ENCODE measurements at places on chromosomes 13 and 19.

DNA sequence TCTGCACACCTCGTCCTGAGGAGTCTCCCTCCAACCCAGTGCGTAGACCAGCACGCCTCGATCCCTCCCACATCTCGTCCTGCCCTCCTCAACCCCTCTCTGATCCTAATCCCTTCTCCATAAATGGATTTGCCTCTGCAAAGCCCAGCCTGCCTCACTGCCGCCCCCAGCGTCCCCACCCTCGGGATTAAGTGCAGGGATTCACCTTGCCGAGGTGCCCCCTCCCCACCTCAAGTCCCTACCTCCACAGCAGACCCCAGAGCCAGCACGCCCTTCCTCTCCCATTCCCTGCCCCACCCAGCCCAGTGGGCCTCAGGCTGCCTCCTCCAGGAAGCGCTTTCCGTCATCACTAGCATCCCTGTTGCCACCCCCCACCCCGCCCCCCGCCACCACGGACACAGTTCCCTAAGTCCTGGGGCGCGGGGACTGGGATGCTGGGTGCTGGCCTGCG lies 4.0 kb downstream of the KLF16 start:
- DNase-seq: no peak

GRCh38 chr19:49447485-49448431 lies 3.9 kb downstream of the PIH1D1 start:
- peak; percentile 74 for DNase-seq

GRCh38 chr13:39144941-39145533 lies 106.8 kb downstream of the NHLRC3 start:
- no peak for DNase-seq

DNA sequence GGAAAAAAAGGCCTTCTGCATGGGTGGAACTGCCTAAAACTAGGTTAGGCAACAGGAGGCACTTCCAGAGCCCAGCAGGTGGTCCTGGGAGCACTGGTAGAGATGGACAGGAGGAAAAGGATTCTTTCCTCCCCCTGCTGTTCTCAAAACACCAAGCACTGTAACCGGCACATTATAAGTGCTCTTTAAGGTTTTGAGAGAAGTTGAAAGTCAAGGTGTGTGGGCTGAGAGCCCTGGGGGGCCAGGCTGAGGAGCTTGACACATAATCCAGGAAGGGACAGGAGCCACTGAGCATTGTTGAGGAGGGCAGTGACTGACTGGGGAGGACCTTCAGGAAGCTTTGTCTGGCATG lies 32.3 kb downstream of the SPATA13 start:
- DNase-seq: no peak

DNA sequence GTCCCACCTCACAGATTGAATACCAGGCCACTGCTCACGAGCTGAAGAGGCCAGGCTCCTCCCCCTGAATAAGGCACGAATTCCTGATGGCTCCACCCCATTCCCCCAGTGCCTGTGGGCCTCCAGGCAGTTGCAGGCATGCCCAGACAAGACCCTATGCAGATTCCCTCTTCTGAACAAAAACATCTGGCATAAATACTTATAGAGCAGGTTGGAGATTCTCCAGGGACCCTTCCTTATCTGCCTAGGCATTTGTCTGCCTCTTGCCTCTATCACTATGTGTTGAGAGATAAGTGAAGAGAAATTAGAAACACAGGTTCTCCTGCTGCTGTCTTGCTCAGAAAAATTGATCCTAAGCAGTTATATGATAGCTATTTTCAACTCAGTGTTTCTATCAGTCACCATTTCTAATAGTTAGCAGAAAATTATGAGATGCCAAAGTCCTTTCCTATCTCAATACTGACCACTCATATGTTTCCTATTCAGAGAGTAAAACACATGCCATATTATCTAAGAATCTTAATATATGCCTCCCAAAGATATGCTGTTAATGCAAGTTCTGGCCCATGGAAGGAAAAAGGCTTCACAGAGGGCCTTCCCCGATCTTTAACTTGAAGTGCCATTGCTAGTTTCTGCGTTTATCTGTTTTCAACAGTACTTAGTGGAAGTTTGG lies 364.0 kb downstream of the KCTD12 start:
- no peak for DNase-seq

- no peak for DNase-seq
These were observed 191.1 kb downstream of the RGCC start for GRCh38 chr13:41648314-41648935.

DNA sequence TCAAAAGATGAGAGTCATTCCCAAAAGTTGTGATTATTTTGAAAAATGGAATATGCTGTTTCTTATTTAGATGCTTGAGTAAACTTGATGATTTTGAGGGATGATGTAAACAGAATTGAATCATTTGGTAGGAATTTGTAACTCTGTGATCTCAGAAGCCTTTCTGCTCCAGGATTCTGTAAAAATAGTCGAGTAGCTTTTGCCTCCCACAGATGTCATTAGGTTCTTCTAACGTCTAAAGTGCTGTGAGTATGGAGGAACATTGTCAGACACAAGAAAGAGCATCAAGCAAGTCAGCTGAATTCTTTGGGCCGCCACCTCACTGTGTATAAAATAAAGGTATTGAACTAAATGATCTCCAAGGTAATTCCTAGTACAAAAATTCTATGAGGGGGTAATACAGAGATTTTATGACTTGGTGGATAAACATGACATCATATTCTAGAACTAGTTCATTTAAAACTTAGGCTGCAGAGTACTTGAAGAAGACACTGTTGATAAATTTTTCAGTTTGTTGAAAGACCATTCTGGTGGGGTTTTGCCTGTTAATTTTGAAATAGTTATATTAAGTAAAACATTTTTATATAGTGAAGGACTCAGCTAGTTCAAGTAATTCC lies 1.4 kb upstream of the GPR183 start:
- DNase-seq: no peak
